Esophagus squamous epithelium (tissue), 5 donors: ENCODE measurements at places on chromosomes 6 and 20. TPM values are rescaled to one million over a fixed set of nuclear protein-coding genes. Genes with fewer than 3 reads are reported as not detected.
A peak's percentile ranks its signal among the peaks of the same experiment; 100 is the strongest.

The ATAT1 gene
- 6.2 TPM for total RNA-seq

The PFDN6 gene
- 28.6 TPM for total RNA-seq

The OLIG3 gene
- total RNA-seq: not detected

- H3K4me3 ChIP-seq: no peak overlapping the region
- H3K4me1 ChIP-seq: no peaks in the 10 kb centered on the region
- H3K36me3 ChIP-seq: no peaks in the 10 kb centered on the region
Observed at GRCh38 chr6:43744931-43745727, 24.9 kb upstream of the VEGFA start.

DNA sequence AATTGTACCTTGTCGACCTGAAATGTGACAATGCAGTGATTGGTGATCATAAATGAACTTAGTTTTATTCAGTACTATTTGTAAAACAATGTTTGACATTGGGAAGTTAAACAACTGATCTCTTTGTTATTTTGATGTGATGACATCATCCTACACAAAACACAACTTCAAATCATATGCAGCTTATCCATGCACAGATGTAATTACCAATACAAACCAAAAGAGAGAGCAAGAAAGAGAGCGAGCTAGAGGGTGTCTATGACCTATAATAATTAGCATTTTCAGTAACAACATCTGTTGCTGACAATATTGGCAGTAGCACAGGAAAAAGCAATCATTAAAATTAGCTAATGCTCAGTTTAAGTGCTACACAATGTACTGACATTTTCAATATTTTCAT, 320.9 kb downstream of the UTRN start:
- H3K36me3 ChIP-seq: no peaks in the 10 kb centered on the region
- H3K27ac ChIP-seq: no peak overlapping the region
- DNase-seq: no peak

DNA sequence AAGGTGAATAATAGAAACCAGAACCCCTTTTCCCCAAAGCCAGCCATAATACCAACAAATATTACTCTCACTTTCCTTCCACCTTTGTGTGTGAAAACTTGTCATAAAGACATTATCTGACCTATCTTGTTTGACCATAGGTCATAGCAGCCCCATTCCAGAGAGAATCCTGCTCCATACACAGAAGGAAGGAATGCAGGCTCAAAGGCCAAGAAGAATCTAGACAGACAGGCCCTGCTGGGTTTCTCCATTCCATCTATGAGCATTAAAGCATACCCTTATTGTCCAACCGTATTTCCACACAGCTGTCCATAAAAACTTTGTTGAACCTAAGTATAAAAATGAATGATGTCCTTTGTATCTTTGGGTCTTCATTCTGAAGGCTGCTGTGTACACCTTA, 40.7 kb upstream of the KCNK5 start:
- peaks cover 11% of the 10 kb centered on the region for H3K4me1 ChIP-seq
- H3K36me3 ChIP-seq: no peaks in the 10 kb centered on the region
- DNase-seq: no peak
- no peak overlapping the region for H3K27ac ChIP-seq

DNA sequence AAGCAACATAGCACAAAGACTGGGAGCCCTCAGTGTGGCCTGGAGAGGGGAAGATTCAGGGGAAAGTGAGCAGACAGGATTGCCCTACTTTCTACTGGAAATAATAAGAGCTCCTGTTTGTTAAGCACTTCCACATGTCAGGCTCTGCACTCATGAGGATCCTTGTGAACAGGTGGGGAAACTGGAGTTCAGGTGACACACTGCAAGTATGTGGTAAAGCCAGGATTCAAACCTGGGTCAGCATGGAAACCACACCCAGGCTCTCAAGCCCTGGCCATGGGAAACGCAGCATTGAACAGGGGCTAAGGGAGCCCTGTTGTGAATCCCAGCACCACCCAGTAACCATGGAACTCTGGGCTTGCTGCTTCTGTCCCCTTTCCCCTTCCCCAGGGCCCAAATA, 42.8 kb upstream of the ID1 start:
- peak overlapping the region; percentile 80 for H3K27ac ChIP-seq
- no peak for DNase-seq
- H3K27me3 ChIP-seq: no peaks in the 10 kb centered on the region
- peaks cover 83% of the 10 kb centered on the region for H3K36me3 ChIP-seq

DNA sequence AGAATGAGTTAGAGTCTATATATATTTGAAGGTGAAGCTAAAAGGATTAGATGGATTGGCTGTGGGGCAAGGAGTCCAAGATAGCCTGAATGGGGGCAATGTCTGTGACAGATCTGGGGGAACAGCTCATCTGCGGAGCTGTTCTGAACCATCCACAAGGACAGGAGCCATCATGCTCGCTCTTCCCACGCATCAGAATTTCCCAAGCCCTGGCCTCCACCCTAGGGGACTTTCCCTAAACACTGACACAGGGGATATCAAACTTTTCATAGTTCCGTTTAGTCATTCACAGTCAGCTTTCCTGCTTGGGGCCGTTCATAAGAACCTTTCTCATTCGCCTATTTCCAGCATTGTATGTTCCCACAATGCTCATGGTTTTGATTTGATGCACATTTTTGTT, 37.6 kb upstream of the CCN6 start:
- no peak overlapping the region for H3K4me3 ChIP-seq
- H3K27me3 ChIP-seq: no peaks in the 10 kb centered on the region
- H3K36me3 ChIP-seq: no peaks in the 10 kb centered on the region
- no peak for DNase-seq
- no peak overlapping the region for H3K27ac ChIP-seq

GRCh38 chr6:127146932-127147331, 28.5 kb downstream of the RSPO3 start:
- no peaks in the 10 kb centered on the region for H3K36me3 ChIP-seq
- H3K27ac ChIP-seq: no peak overlapping the region
- no peak for DNase-seq
- no peak overlapping the region for H3K4me3 ChIP-seq

DNA sequence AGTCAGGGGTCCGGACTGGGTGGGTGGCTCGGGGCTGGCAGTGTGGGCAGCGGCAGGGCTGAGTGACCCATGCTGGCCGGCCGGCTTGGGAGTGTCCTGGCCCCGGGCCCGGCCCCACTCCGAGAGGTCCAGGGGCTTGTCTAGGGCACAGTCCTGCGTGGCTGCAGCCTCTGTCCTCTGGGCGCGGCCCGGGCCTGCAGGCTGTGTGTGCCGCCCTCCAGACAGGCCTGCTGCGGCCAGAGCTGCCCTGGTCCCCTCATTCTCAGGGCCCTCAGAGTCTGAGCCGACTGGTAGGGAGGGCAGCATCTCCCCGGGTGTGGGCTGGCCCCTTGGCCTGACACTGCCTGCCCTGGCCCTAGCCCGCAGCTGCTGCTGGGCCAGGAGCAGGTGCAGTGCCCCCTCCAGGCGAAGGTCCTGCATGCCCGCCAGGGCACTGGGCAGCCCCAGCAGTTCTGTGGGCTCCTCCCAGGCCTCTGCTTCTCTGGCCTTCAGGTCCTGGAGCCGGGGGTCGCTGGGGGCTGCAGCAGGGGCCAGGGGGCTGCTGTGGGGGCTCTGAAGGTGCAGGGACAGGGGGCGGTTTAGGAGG, 6.9 kb upstream of the CABLES2 start:
- no peaks in the 10 kb centered on the region for H3K27me3 ChIP-seq
- DNase-seq: no peak
- H3K27ac ChIP-seq: no peak overlapping the region
- H3K4me3 ChIP-seq: no peak overlapping the region
- peaks cover 12% of the 10 kb centered on the region for H3K4me1 ChIP-seq
- H3K36me3 ChIP-seq: no peaks in the 10 kb centered on the region

DNA sequence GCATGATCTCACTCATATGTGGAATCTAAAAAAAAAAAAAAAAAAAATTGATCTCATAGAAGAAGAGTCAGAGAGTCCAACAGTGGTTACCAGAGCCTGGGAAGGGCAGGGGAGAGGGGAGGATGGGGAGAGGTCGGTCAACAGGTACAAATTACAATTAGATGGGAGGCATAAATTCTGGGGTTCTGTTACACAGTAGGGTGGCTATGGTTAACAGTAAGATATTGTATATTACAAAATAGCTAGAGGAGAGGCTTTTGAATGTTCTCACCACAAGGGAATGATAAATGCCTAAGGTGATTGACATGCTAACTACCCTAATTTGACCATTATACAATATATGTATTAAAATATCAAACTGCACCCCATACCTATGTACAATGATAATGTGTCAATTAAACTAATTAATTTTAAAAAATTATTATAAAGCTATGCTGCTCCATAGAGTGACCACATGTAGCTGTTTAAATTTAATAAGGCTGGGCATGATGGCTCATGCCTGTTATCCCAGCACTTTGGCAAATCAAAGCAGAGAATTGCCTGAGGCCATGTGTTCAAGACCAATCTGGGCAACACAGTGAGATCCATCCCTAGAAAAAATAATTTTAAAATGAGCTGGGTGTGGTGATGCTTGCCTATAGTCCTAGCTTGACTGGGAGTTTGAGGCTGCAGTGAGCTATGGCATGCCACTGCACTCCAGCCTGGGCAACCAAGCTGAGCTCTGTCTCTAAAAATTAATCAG, 70.9 kb downstream of the SNX5 start:
- no peak for DNase-seq
- no peak overlapping the region for H3K4me3 ChIP-seq
- H3K27me3 ChIP-seq: peaks cover 7% of the 10 kb centered on the region
- H3K36me3 ChIP-seq: no peaks in the 10 kb centered on the region
- peaks cover 26% of the 10 kb centered on the region for H3K4me1 ChIP-seq
- H3K27ac ChIP-seq: no peak overlapping the region

GRCh38 chr20:20184149-20184548, 131.8 kb downstream of the CFAP61 start:
- DNase-seq: no peak
- no peaks in the 10 kb centered on the region for H3K27me3 ChIP-seq
- H3K4me1 ChIP-seq: no peaks in the 10 kb centered on the region
- no peak overlapping the region for H3K27ac ChIP-seq
